ENCODE measurements at places on chromosomes 4 and X.

DNA sequence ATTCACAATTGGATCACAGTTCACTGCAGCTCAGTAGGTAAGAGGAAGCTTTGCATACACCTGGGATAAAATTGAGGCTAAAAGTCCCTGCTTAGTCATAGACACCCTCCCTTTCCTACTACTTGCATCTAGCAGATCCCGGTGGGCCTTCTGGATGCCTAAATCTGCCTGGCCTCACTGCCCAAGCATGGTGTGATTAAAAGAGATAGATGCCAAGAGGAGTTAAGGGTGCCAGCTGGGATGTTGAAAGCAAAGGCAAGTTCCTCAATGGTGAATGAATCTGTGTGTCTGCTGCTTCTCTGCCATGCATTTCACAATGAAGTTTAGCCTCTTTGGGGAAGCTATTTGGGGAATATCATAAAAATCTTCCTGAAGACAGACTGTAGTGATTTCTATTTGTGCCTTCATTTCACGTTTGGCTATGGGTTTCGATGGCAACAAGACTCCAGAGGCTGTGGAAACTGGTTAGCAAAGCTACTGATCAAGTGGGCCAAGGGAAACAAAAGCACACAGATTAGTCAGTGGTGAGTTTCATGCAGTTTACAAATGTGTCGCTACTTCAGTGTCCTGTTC is 534.0 kb downstream of the ANKRD50 start:
- DNase-seq = no peak

GRCh38 chrX:153770601-153771414 is 6.8 kb downstream of the PLXNB3 start:
- DNase-seq = no peak

DNA sequence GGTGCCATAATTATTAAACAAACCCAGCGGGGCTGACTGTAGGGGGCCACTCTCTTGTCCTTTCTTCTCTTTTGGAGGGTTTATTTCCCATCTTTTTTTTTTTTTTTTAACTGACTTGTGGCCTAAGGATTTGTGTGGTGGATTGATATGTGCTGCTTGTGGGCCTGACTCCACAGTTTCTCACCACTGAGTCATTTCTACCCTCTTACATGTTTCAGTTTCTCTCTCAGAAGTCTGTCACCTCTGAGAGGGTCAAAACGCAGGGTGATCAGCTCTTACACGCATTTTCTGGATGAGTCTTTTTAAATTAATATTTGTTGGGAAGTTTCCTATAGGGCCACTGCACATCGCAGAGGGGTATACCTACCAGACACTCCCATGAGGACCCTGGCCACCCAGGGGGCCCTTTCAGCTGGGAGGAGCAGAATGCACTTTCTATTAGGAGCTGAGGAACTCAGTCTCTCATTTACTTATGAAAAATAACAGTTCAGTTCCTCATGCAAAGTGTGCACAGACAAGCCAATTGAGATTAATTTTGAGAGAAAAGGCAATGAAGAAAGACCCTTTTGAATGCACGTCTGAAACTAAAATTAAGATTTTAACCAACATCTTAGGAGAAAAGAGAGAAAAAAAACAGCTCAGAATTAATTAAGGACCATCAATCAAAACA is 407.9 kb downstream of the TECRL start:
- no peak for DNase-seq

DNA sequence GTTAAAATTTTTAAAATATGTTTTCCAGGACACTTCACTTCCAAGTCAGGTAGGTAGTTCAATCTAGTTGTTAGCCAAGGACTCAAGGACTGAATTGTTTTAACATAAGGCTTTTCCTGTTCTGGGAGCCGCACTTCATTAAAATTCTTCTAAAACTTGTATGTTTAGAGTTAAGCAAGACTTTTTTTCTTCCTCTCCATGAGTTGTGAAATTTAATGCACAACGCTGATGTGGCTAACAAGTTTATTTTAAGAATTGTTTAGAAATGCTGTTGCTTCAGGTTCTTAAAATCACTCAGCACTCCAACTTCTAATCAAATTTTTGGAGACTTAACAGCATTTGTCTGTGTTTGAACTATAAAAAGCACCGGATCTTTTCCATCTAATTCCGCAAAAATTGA is 49.7 kb downstream of the XIAP start:
- DNase-seq = no peak
